ENCODE measurements at places on chromosomes 6 and 20. TPM values are rescaled to one million over a fixed set of nuclear protein-coding genes. Genes with fewer than 3 reads are reported as not detected.

- no peak for DNase-seq
- no peaks in the 10 kb centered on the region for H3K36me3 ChIP-seq
- H3K4me1 ChIP-seq: peaks cover 3% of the 10 kb centered on the region
- no peak overlapping the region for H3K27ac ChIP-seq
- no peaks in the 10 kb centered on the region for H3K27me3 ChIP-seq
- no peak overlapping the region for H3K4me3 ChIP-seq
Observed at GRCh38 chr6:26531897-26532296, 6.3 kb upstream of the HMGN4 start.

DNA sequence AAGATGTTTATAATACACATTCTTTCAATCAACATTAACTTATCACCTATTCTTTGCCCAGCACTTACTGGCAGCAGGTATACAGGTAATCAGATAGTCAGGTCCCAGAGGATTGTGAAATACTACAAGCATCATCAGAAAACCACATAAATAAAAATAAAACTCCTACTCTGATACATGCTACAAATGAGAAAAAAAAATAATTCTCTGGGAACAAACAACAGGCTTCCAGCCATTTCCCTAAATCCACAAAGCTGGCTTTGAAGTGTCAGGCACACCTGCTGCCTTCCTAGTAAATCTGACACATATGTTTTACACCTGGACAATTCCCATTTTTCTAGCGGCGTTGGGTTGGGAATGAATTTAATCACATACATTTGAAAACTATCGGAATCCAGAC lies 384.5 kb upstream of the CDH4 start:
- H3K4me1 ChIP-seq: no peaks in the 10 kb centered on the region
- no peak overlapping the region for H3K27ac ChIP-seq
- H3K36me3 ChIP-seq: no peaks in the 10 kb centered on the region
- H3K27me3 ChIP-seq: peaks cover 28% of the 10 kb centered on the region
- DNase-seq: no peak

TMEM200A gene
- total RNA-seq: 1.9 TPM

DNA sequence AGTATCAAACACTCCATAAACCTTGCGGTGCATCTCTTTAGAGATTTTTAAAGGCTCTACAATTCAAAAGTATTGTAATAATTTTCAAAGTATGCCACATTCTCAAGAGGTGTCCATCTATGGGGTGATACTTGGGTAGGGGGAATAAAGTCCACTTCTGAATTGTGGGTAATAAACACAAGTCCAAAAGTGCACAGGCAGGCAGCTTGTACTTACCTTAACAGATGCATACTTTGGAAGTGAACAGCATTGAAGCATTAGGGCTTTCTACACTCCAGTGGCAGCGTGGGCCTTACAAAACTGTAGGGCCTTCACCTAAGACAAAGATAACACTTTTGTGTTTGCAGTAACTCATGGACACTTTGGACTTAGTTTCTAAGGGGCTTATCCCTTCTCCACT lies 58.6 kb downstream of the AIG1 start:
- no peaks in the 10 kb centered on the region for H3K36me3 ChIP-seq
- no peaks in the 10 kb centered on the region for H3K27me3 ChIP-seq
- H3K4me1 ChIP-seq: no peaks in the 10 kb centered on the region
- DNase-seq: no peak
- no peak overlapping the region for H3K27ac ChIP-seq

DNA sequence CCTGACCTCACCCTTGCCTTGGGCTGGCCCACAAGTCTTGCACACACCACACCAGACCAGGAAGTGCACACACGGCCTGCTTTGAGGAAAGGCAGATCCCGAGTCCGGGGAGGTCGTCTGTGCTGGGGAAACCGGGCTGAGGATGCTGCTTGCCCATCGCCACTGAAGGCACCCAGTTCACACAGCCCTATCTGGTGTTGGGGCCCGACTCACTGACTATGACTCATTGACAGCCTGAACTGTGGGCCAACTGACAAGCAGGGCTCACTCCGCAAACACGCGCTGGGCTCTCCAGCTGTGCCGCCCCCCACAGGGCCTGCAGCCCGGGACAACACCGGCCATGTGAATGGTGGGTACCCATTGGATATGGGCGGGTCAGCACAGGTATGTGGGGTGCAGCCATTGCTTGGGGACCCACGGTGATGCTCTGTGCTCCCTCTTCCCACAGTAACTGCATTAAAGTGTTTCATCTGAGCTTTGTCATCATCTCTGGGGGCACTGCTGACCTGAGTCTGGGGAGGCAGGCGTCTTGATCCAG lies 1.6 kb downstream of the SAMD10 start:
- peaks cover 2% of the 10 kb centered on the region for H3K27me3 ChIP-seq
- H3K36me3 ChIP-seq: peaks cover 4% of the 10 kb centered on the region
- no peak overlapping the region for H3K4me3 ChIP-seq
- no peak overlapping the region for H3K27ac ChIP-seq
- DNase-seq: peak; percentile 68
- H3K4me1 ChIP-seq: peaks cover 20% of the 10 kb centered on the region

GRCh38 chr6:112636650-112637262 lies 289.6 kb downstream of the RFPL4B start:
- H3K27me3 ChIP-seq: no peaks in the 10 kb centered on the region
- H3K4me3 ChIP-seq: no peak overlapping the region
- H3K36me3 ChIP-seq: no peaks in the 10 kb centered on the region
- H3K27ac ChIP-seq: no peak overlapping the region

TSPO2 gene
- total RNA-seq: not detected

DACT2 gene
- total RNA-seq: not detected

DNA sequence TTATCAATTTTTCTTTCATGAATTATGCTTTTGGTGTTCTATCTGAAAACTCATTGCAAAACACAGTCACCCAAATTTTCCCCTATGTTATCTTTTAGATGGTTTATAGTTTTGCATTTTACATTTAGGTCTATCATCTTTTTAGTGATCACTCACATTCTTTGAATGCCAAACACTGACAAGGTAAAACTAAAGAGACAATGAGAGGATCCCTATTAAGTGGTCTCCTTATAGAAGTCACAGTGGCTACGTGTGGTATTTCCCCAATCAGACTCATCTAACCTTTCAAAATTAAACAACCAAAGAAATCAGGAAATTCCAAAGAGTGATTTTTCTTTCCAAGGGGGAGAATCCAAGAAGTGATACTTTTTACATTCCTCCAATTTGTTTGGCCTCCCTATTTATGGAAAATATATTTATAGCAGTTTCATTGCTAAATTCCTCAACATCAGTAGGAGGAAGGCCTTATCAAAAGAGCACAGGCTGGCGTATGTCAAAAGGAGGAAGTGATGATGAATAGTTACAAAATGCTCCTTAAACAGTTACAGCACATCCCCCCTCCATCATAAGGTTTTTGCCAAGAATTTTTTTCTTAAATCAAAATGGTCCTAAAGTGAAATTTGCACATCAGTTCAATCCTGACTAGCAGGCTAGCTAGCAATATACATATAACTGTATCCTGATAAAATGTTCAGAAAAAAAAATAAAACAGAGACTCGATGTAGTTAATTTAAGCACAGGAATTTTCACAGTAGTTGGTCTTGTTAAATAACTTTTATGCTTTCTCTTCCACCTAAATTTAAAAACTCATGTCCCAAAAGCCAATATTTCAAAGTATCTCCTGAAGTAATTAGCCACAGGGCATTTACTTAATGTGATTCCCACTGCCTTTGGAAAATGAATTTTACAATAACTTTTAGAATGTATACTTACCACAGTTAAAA lies 76.2 kb upstream of the IPCEF1 start:
- no peaks in the 10 kb centered on the region for H3K4me1 ChIP-seq
- no peak overlapping the region for H3K4me3 ChIP-seq
- DNase-seq: no peak
- H3K27me3 ChIP-seq: no peaks in the 10 kb centered on the region
- no peak overlapping the region for H3K27ac ChIP-seq

DNA sequence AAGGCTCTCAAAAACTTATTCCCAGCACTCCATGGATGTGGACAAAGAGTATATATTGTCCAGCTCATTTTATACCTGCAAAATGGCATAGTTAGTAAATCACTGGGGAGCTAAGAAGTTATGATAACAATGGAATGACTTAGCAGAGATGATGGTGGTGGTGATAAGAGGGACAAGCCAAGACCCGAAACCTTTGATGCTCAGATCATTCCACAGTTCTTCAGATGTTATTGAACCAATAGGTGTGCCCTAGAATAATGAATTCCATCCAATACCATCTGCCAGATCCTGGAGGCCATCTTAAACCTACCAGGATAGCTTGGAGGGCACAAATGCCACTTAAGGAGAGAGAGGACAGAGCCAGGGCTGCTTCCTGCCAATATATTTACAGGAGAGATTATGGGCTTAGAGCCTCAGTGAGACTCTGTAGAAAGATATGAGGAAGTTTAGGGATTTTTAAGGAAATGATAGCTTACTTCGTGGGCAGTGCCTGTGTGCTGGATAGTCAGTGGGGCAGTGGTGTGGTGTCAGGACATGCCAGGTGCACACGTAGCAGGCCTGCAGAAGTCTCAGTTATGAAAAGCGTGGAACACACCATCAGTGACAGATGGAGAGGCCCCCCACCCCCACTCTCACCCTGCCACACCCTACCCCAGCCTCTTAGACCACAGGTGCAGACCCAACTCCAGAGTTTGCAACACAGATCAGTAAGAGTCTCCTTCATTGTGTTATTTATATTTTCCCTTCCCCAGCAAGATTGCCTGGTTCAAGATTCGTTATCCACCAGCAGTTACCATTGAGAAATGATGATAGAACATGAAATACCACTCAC lies 209.7 kb upstream of the SUPT3H start:
- no peaks in the 10 kb centered on the region for H3K36me3 ChIP-seq
- no peaks in the 10 kb centered on the region for H3K27me3 ChIP-seq
- no peak overlapping the region for H3K27ac ChIP-seq

- no peak overlapping the region for H3K4me3 ChIP-seq
- no peak for DNase-seq
- H3K36me3 ChIP-seq: no peaks in the 10 kb centered on the region
- no peaks in the 10 kb centered on the region for H3K4me1 ChIP-seq
- H3K27me3 ChIP-seq: no peaks in the 10 kb centered on the region
Observed at GRCh38 chr6:137550535-137550934, 56.3 kb upstream of the OLIG3 start.

DNA sequence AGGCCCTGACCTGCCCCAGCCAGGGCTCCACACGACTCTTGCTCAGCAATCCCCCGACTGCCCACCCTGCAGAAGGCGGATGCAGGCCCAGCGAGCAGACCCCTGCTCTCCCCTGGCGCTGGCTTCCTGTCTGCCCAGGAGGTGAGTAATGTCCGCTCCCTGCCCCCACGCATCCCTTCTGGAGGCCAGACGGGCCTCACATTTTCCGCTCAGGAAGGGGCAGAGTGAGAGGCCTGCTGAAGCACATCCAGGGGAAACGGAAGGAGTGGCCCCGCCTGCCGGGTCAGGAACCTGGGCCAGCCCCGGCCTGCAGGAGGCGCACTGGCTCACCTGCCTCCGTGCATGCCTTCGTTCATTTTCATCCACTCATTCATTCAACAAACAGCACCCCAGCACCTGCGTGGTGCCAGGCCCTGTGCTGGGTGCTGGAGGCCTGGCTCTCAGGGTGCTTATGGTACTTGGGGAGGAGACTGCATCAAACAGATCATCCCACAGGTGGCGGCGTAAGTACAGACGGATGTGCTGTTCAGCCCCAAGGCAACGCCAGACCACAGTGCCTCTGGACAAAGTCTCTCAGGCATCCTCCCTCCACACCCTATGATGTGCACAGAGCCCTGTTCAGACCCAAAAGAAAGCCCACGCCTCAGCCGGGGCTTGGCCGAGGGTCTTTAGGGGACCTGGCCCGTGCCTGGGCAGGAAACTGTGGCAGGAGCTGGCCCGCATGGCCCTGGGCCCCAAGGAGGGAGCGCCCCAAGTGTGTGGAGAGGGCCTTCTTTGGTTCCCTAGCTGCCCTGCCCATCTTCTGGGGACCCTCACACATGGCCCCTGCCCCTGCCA lies 112.1 kb downstream of the ASXL1 start:
- no peaks in the 10 kb centered on the region for H3K27me3 ChIP-seq
- H3K27ac ChIP-seq: no peak overlapping the region
- H3K36me3 ChIP-seq: no peaks in the 10 kb centered on the region
- DNase-seq: no peak
- no peak overlapping the region for H3K4me3 ChIP-seq
- peaks cover 3% of the 10 kb centered on the region for H3K4me1 ChIP-seq

DNA sequence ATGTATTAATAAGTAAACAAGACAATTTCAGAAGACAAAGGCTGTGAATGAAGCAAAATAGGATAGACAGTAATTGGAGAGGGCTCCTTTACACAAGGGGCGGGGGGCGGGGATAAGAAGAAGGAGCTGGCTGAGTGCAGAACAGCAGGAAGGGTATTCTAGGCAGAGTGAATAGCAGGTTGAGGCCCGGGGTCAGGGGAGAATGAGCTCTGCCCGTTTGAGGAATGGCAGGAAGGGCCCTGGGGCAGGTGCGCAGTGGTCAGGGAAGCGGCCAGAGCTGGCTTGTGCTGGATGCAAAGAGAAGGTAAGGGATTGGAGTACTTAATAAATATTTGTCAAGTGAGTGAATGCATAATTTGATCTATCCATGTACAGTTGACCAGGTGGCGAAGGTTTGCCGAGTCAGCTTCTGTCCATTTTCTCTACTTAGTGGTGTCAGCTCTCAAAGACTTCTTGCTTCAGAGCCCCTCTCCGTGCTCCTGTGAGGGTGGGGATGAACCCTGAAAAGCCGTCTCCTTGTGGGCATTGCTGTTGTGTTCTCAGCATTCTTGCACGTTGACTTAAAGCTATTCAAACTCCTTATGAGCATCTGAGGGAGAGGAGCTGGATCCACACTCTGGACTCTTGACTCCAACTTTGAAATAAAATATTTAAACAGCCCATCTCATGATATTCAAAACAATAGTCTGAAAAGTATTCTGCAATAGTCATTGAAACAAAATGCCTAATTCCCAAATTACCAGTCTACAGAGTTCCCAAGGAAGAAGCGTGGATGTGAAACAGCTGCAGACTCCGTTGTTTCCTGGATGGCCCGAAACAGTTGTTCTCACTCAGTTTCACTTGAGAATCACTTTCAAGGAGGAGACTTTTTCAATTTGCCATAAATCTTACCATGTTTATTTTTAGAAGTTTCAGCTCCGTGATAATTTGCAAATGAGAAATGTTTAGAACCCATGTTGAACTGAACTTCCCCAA lies 105.1 kb downstream of the EDN3 start:
- no peak overlapping the region for H3K4me3 ChIP-seq
- no peaks in the 10 kb centered on the region for H3K27me3 ChIP-seq

DNA sequence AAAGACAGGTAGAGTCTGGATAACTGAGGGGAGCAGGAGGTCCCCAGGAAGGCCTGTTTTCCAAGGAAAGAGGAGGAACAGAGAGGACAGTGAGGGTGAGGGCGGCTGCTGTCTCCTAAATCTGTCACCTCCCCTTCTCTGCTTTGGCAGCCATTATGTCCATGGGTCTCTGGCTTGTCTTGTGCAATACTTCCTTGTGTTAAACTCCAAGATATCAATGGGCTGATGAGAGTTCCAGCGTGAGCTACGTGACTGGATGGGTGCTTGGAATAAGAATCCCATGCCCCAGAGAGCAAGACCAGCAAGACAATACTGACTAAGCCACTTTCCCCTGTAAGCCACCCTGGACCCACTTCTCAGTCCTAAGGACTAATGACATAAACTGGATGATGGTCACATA lies 26.3 kb upstream of the DNAAF9 start:
- H3K27me3 ChIP-seq: no peaks in the 10 kb centered on the region
- DNase-seq: no peak
- H3K4me3 ChIP-seq: no peak overlapping the region
- H3K4me1 ChIP-seq: no peaks in the 10 kb centered on the region
